ENCODE measurements at places on chromosomes 4 and X.

- DNase-seq: no peak
Observed at GRCh38 chr4:139300431-139301112, 733 bp upstream of the NAA15 start.

GRCh38 chr4:68304731-68305130 is 45.2 kb downstream of the YTHDC1 start:
- no peak for DNase-seq

DNA sequence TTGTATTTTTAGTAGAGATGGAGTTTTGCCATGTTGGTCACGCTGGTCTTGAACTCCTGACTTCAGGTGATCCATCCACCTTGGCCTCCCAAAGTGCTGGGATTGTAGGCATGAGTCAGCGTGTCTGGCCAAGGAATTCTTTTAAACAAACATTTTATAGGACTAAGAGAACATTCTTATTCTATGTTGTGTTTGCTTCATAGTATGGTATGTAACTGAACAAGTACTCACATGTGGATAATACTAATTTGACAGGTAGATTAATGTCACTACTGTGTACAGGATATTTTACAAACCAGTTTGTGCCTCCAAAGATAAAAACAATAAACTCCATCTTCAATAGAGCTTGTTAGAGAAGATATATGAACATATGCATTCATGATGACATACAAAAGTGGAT is 1353.4 kb downstream of the PCDH7 start:
- no peak for DNase-seq

DNA sequence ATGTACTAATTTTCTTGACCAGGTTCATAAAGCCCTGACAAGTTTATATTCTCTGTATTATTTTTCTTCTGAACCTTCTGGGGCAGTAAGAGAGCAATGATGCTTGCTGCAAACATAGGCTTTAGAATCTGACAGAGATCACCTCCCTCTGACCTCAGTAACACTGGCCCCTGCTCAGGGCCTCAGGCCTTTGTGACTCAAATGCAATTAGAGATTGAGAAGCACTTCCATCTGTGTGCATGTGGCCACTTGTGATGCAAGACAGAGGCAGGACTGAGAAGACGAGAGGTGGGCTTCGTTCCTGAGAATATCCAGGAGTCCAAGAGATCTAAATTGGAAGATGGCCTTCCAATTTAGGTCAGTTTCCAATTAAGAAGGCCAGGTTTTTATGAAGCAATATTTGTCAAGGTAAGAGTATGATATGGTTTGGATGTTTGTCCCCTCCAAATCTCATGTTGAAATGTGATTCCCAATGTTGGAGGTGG is 82.8 kb upstream of the VEGFC start:
- no peak for DNase-seq

GRCh38 chrX:153032397-153033118 is 23.7 kb upstream of the PNMA3 start:
- peak; percentile 92 for DNase-seq

DNA sequence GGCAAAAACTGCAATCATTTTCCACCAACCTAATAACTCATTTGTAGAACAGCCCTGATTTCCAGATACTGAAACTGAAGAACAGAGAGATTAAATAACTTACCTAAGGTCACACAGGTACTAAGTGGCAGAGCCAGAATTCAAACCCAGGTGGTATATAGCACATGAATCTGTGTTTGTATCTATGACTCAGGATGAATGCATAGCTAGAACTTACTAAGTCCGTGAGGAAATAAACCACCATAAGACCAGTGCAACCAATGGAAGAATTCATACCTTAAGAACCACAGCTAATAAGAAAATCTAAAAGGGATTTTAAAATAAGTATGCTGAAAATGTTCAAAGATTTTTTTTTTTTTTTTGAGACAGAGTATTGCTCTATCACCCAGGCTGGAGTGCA is 1.5 kb upstream of the PLAC1 start:
- DNase-seq: no peak

- DNase-seq: no peak
Observed at GRCh38 chr4:97987019-97987648, 156.1 kb downstream of the STPG2 start.

DNA sequence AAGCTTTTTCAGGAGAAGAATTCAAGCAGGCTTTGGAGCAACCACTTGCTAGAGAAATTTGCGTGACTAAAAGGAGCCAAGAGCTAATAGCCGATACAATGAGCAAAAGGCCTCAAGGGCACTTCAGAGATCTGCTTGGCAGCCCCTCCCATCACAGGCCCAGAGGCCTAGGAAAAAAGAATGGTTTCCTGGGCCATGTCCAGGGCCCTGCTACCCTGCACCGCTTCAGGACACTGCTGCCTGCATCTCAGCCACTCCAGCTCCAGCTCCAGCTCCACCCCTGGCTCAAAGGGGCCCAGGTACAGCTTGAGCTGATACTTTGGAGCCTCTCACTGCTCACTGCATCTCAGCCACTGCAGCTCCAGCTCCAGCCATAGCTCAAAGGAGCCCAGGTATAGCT is 98.9 kb downstream of the FAM13A start:
- no peak for DNase-seq

GRCh38 chr4:85556283-85556682 is 81.3 kb downstream of the ARHGAP24 start:
- DNase-seq: no peak

GRCh38 chrX:68686097-68686977 is 38.9 kb downstream of the STARD8 start:
- peak; percentile 87 for DNase-seq

- DNase-seq: no peak
Observed at GRCh38 chr4:159689526-159689925, 586.6 kb downstream of the RAPGEF2 start.

DNA sequence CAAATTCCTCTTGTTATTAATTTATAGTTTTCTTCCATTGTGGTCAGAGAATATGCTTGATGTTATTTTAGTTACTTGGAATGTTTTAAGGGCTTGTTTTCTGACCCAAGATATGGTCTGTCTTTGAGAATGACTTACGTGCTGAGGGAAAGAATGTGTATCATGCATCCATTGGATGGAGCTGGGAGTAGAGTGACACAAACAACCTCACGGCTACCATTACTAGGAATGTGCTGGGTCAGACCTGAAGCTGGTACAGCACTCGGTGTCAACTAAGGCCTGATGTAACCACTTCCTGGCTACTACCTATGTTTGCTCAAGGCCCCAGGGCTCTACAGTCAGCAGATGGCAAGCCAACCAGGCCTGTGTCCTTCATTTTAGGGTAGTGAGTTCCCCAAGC is 257.8 kb downstream of the FAT4 start:
- DNase-seq: no peak

DNA sequence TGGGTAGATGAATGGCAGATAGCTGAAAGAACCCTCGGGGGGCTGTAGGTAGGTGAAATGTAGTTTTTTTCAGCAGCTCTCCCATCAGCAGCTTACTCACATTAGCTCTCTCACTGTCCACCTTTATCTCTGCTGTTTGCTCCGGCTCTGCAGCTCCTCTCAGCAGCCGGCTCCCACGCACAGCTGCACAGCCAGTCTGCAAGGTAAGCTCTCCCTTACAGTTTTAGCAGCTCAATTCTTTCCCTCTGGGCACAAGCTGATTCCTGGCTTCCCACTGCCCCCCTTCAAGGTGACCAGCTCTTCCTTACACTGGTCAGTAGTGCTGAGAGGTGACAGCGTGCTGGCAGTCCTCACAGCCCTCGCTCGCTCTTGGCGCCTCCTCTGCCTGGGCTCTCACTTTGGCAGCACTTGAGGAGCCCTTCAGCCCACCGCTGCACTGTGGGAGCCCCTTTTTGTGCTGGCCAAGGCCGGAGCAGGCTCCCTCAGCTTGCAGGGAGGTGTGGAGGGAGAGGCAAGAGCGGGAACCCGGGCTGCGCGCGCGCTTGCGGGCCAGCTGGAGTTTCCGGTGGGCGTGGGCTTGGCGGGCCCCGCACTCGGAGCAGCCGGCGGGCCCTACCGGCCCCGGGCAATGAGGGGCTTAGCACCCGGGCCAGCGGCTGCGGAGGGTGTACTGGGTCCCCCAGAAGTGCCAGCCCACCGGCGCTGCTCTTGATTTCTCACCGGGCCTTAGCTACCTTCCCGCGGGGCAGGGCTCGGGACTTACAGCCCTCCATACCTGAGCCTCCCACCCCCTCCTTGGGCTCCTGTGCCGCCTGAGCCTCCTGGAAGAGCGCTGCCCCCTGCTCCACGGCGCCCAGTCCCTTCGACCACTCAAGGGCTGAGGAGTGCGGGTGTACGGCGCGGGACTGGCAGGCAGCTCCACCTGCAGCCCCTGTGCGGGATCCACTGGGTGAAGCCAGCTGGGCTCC is 393.6 kb downstream of the CENPC start:
- DNase-seq: peak; percentile 63

GRCh38 chr4:48778431-48779094 is 1.5 kb downstream of the FRYL start:
- no peak for DNase-seq

- no peak for DNase-seq
Observed at GRCh38 chrX:115259238-115259875, 25.5 kb upstream of the LRCH2 start.

DNA sequence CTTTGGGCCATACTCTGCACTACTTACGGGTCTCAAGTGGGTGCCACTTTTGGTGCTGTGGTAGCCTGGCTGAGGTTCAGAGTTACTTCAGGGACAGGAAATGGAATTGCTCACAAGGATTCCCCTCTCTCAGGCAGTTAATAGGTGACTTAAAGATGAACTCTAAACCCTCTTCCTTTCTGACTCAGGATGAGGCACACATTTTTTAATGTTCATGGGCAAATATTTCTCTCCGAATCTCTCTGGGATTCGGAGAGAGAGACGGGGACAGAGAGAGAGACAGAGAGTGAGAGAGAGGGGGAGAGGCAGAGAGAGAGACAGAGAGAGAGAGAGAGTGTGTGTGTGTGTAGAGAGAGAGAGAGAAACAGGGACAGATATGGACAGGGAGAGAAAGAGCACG is 79.8 kb downstream of the NYX start:
- no peak for DNase-seq

- DNase-seq: no peak
Observed at GRCh38 chrX:6614506-6614905, 79.6 kb upstream of the VCX3A start.

DNA sequence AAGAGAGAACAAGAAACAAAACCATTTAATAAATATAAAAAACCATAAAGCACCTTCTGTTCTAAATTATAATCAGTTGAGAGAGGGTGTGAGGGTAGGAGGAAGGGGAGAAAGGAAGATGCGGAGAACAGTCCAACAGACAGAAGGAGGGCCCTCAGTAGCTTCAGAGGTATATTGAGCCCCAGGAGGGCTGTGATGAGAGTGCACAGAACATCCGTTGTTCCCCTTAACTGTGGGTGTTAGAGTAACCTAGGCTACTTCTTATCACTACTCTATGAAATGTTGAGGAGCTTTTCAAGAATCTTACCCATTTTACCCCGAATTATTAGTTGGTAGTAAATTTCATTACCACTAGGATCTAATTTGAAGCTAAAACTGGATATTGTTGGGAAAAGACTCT is 13.8 kb downstream of the GPC3 start:
- no peak for DNase-seq

DNA sequence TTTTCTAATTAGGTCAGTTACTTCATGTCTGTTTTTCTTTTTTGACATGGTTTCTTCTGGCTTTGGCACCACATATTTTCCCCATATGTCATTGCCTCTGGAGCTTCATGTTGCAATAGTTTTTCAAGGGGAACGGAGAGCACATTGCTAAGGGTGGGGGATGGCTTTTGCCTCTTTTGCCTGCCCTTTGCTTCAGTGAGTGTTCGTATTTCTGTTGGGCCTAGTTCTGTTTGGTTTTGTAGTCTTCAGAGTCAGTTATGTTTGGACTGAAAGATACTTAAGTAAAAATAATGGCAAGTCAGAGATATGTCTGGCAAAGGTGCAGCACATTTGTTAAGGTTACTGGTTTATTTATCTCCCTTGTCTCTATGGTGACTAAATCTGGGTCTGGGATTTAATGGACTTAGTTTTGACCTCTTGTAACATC is 29.1 kb downstream of the FHL1 start:
- DNase-seq: no peak

DNA sequence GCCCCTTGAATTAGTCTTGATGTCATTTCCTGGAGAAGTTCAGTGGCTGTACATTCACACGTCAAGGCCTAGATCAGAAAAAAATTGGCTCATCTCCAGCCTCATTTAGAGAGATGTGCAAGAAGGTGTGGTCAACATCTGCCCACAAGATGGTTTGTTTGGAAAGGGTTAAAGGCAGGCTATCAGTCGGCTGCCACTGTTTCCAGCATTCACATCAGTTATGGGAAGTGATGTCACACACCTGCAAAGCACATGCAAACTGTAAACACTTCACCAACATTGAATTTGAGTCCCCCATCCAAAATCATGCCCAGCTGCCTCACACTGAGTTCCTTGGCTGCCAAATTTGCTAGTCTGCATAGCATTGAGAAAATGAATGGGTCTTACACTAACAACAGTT is 498.3 kb upstream of the INTU start:
- no peak for DNase-seq

GRCh38 chrX:8632924-8633323 is 99.0 kb downstream of the ANOS1 start:
- DNase-seq: no peak

DNA sequence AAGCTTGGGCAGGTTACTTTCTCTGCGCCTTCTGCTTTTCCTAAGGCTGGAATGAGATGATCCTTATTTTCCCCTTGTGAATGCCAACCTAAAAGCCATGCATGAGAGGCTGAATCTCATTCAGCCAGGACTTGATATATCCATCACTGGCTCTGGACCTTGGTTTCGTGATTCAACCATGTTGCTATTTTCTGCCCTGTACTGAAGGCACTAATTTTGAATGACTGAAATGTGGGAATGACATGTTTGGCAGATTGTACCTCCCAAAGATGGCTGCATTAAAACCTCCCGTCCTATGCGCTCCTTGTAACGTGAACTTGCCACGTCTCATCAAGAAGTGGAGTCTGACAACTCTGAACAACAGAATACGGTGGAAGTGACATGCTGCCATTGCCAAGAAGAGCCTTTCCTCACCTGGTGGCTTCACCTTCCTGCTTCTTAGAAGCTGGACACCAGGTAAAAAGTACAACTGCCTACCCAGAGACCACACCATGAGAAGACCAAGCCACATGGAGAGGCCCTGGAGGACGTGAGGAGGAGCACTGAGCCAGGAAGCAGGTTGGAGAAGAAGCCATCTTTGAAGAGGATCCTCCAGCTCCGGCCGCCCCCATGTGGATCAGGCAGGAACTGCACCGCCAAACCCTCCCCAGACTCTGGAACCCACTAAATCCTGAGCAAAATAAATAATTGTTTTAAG is 174.5 kb downstream of the NSUN7 start:
- peak; percentile 92 for DNase-seq

DNA sequence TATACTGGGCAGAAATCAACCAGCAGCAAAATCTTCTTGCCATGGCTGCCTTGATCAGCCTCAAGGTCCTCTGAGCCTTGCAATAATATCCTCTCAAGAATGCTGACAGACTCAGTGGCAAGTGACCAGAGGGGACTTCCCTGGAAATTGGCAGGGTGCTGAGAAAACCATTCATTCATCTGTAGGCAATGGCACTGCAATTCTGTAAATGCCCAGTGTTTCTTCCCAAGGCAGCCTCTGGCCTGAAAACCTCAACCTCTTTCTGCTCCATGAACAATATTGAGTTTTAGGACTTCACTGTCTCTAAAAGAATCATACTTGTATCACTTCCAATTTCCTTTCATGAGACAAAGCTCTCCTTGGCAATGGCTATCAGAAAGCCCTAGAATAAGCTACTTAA is 754.3 kb upstream of the TENM3 start:
- DNase-seq: no peak
